ENCODE measurements at places on chromosomes 1 and 21. TPM values are rescaled to one million over a fixed set of nuclear protein-coding genes. Genes with fewer than 3 reads are reported as not detected.

GRCh38 chr1:200733907-200734306, 4.8 kb upstream of the CAMSAP2 start:
- no peak for DNase-seq

The RNF186 gene
- not detected for total RNA-seq

GRCh38 chr1:35553851-35554250, 3.4 kb downstream of the KIAA0319L start:
- no peak for DNase-seq

- no peak for DNase-seq
Observed at GRCh38 chr1:31063631-31064030, 1.9 kb downstream of the PUM1 start.

DNA sequence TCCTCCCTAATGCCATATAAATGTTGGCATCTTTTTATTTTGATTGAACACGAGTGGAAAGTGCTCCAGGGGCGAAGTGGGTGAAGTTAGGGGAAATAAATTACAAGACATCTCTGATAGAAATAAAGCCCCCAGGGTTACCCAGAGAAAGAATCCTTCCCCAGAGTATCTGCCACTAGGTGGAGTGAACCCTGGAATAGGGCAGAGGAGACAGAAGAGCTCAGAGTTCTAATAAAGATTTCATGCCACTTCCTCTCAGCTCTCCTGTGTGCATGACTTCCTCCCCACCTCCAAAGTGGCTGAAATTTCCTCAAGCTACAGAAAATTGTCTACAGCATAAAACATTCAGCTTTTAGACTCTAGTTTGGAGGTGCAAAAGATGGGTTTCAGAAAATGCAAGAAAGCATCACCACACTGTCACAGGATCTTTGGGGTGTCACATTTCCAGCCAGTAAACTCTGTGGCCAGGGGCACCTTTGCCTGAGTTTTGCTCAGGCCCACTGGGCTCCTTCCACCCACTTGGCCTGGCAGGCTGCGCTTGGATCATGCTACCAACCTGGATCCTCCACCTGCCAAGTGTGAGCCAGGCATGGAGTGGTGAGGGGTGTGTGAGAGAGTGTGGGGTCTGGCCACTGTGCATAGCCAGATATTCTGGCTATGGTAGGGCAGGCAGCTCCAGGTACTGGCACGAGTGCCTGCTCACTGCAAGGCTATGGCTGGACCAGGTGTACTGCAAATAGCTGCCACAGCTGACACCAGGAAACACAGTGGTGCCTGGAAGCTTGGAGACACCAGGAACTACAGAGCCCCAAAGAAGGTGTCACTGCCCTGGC, 208.8 kb upstream of the USP25 start:
- no peak for DNase-seq

DNA sequence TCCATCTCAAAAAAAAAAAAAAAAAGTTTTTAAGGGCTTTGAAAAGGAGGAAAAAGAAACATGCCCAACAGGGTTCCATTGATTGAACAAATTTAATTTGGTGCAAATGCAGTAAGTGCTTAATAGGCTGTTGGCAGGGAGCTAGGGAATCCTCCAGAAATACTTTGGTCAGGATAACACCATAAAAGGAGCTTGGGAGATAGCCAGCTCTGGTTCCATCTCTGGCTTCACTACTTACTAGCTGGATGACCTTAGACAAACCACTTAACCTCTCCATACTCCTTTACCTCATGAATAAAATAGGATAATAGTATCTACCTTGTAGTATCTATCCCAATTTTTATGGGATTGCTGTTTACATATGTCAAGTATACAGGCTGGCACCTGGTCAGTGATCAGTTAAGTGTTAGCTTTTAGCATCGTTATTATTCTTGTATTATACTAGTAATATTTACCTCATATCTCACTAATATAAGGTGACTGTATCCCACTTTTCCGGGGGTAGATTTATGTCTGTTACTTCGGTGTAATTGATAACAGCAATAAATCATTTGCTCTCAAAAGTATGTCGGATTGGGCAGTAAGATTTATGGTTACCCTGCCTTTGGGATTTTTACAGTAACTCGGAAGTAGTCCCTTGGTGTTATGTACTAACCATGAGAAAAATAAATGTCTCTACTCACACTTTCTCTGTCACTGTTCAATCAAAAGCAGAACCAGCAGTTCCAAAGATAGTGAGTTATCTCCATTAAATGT, 36.4 kb downstream of the BTG3 start:
- DNase-seq: no peak

- no peak for DNase-seq
Observed at GRCh38 chr1:234763910-234764309, 153.9 kb upstream of the IRF2BP2 start.

The ANGPTL1 gene
- total RNA-seq: not detected

DNA sequence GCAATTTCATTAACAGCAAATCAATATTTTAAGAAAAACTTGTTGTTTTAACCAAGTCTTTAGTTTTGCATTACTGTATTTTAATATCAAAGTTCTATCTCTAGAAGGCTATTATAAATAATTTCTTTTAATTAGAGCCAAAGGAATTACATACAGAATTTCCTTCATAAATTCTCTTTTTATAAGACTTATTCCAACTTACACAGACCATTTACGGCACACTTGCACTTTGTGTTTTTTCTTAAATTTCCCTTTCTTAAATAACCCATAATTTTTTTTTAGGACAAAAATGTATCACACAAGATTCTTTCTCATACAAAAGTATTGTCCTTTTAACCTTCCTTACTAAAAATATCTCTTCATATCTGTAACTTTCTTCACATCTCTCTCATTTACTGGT, 458.5 kb upstream of the CHRM3 start:
- DNase-seq: no peak

The GIPC2 gene
- total RNA-seq: 0.90 TPM

The ROR1 gene
- total RNA-seq: 75.9 TPM

Measured in H9 (cell line).